ENCODE measurements at places on chromosomes 16 and 17.

GRCh38 chr17:66649818-66650543 is 184.9 kb upstream of the CACNG5 start:
- no peak for DNase-seq

DNA sequence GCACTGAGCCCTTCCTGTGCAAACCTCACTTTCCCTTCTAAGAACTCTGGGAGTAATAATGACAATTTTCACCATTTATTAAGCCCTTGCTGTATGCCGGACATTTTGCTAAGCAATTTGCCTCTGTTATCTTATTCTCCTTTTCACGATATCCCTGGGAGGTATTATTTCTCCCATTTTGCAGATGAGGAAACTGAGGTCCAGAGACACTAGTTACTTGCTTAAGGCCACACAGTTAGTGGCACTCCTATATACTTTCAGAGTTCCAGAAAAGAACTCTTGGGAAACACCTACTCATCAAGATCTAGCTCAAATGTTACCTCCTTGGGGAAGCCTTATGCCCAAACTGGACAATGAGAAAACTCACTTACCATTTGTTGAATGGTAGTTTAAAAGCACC is 4.8 kb upstream of the USP10 start:
- no peak for DNase-seq

DNA sequence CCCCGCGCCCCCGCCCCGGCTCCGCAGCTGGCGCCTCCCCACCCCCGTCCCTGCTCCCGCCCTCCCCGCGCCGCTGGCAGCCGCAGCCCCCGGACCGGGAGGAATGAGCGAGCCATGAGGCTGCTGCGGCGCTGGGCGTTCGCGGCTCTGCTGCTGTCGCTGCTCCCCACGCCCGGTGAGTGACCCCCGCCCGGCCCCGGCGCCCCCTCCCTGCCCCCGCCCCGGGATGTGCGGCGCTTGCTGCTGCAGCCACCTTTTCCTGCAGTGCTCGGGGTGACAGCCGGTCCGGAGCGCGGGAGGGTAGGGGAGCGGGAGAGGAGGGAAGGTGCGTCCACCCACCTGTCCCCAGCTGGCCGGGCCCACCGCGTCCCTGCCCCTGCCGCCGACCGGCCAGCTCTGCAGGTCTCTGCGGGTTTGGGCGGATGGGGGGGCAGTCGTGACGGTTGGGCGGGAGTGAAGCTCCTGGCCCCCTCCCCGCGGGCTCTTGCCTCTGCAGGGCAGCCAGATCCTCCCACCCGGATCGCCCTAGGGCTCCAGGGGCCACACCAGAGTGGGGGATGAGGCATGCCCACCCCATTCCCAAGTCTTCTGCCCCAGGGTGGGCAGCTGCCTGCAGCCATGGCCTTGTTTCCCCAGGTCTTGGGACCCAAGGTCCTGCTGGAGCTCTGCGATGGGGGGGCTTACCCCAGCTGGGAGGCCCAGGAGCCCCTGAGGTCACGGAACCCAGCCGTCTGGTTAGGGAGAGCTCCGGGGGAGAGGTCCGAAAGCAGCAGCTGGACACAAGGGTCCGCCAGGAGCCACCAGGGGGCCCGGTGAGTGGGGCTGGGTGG is 513 bp downstream of the ADAM11 start:
- DNase-seq, result no peak

DNA sequence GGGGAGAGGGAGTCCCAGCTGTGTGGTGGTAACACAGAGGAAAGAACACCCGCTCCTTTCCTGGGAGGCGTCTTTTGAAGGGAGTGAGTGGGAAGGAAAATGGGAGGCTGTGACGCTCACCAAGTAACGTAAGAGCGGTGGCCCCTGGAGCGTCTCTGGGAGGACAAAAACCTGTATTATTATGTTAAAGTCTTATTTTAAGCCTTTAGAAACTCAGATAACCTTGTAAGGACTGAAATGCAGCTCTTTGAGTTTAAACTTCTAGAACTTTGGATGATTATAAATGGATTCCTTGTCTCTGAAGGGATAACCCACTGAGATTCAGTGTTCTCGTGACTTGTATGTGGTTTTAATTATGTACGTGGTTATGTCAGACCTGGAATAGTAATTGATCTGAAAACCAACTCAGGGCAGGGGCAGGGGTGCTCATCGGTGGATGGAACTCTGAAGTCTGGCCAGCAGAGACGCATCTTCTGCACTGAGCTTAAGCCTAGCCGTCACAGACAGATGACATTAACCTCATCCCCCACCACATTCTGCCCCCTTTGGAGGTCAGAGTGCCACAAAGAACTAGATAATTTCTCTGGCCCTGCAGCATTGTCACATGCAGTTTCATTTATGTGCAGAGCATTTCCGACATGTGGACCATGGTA is 41.8 kb upstream of the SLC12A3 start:
- no peak for DNase-seq

GRCh38 chr16:595942-596735 is 6.3 kb downstream of the RAB40C start:
- no peak for DNase-seq

DNA sequence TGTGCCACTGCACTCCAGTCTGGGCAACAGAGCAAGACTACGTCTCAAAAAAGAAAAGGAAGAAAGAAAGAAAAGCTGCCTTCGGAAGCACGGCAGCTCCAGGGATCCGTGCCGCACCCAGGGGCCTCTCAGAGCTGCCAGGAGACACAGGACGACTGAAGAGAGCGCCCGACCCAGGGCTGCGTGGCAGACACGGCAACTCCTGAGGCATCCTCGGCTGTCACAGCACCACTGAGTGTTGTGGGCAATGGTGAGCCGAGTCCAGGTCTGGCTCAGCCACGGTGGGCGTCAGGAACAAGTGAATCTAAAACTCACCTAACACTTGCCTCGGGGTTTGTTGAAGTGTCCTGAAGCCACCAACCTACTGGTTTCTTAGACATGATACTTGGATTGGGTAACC is 28.8 kb downstream of the PDIA2 start:
- no peak for DNase-seq

GRCh38 chr17:13827118-13827517 is 225.4 kb upstream of the HS3ST3A1 start:
- no peak for DNase-seq

GRCh38 chr17:75031972-75032719 is 14.6 kb downstream of the ATP5PD start:
- peak; percentile 57 for DNase-seq

DNA sequence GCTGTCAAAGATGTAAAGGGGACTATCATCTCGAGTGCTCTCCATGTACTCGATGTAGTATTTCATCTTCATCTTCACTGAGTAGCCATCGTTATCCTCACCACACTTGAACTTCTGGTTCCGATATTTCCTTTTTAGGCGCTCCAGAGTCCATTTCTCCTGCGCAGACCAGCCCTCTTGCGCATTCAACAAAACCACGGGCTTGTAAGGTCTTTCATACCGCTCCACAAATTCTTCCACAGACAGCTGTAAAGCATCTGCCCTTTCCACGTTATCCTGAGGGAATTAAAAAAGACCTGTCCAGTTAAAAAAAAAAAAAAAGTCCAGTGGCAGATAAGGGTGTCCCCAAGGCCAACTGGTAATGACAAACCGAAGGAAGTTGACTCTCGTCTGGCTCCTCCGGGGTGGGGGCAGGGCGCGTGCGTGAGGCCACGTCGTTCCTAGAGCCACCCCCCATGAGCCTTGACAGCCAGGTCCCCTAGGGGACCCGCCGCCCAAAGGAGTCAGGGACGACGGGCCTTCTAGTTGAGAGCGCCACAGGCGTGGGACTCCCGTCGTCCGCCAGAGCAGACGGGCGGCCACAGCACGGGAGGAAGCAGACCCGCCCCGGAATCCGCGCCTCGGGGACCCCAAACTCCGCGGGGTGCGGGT is 701 bp downstream of the JMJD6 start:
- peak; percentile 72 for DNase-seq

DNA sequence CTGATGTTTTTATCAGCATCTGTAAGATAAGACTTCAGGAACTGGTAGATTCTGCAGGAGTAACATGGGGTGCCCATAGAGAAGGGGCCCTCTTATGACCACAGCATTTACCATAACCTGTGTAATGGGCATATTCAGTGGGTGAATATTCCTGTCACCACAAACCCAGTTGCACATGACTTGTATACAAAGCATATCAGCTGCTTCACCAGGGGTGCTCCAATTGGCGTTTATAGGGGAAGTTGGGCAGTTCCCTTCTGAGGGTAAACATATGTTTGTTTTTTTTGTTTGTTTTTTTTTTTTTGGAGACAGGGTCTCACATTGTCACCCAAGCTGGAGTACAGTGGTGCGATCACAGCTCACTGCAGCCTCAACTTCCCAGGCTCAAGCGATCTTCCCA is 11.5 kb upstream of the ZG16 start:
- DNase-seq, result no peak

GRCh38 chr16:9922441-9922840 is 259.8 kb downstream of the GRIN2A start:
- no peak for DNase-seq
